ENCODE measurements at places on chromosomes 1 and 21.

GRCh38 chr21:23968008-23968407 is 1639.3 kb downstream of the MRPL39 start:
- no peak for DNase-seq

GRCh38 chr1:12065872-12066271 is 2.8 kb downstream of the TNFRSF8 start:
- no peak for DNase-seq

GRCh38 chr1:231603598-231604275 is 22.9 kb upstream of the DISC1 start:
- no peak for DNase-seq

- no peak for DNase-seq
These were observed 6.5 kb upstream of the FGGY start for GRCh38 chr1:59290193-59290949.

- no peak for DNase-seq
These were observed 14.3 kb downstream of the ADAMTSL4 start for GRCh38 chr1:150563340-150564038.

DNA sequence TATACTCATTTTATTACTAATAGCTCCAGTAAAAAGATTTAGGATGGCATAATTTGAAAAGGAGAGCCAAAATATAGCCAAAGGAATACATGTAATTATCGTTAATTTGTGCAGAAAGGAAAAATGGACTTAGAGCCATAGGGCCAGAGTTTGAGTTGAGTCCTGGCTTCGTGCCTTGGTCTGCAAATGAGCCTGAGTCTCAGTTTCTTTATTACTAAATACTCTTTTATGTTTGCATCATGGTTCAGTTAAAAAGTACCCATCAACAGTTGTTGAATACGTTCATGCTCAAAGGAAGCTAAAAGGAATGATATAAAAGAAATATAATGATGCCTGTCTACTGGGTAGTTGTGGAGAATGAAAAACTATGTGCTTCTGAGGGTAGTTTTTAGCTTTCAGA is 155.7 kb upstream of the FAM78B start:
- no peak for DNase-seq

DNA sequence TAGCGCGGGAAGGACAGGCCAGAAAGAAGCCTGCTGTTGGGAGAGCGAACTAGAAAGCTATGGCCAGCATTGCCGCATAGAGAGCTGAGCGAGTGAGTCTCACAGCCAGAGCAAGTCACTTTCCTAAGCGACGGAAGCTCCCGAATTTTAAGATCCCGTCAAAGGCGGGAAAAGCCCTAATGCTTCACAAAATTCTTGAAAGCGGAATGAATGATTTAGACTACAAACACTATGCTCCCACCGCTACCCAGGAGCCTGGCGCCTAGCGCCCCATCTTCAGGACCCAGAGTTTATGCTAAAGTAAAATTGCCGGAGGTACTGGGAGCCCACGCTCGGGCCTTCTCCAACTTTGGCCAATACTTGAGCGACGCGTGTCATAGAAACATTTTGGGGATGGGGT is 409.9 kb upstream of the ESRRG start:
- no peak for DNase-seq

DNA sequence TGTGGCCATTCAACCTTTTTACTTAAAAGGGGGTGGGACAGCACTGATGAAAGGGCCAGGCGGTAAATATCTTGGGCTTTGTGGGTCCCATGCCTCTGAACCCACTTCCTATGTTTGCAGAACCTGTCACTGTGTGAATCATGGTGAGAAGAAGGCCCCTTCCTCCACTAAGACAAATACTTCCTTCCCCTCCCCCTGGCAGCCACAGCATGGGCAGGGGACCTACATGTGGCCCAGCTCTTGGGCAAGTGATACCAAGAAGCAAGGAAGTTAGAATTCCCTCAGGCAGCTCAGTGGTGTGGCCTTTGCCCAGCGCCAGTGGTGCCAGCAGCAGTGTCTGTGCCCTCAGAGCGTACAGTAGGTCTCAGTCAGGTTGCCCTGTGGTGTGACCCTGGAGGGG is 168.6 kb downstream of the TRIM33 start:
- no peak for DNase-seq

- DNase-seq, result no peak
These were observed 314 bp downstream of the DPH5 start for GRCh38 chr1:101025283-101025656.

DNA sequence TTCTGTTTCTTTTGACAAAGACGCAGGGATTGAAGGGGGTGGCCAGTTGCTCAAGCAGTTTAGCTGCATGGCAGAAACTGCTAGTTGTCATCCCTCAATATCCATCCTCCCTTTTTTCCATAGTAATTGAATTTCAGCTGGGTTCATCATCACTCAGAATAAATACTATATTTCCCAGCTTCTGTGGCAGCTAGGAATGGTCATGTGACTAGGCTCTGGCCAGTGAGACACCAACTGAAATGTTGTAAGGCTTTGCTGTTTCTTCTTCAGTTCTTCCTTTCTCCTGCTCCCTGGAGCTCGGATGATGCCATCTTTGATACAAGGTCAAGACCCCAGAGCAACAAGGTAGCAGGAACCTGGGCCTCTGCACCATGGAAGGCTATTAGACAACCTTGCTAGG is 61.0 kb downstream of the TMCO4 start:
- DNase-seq, result no peak

DNA sequence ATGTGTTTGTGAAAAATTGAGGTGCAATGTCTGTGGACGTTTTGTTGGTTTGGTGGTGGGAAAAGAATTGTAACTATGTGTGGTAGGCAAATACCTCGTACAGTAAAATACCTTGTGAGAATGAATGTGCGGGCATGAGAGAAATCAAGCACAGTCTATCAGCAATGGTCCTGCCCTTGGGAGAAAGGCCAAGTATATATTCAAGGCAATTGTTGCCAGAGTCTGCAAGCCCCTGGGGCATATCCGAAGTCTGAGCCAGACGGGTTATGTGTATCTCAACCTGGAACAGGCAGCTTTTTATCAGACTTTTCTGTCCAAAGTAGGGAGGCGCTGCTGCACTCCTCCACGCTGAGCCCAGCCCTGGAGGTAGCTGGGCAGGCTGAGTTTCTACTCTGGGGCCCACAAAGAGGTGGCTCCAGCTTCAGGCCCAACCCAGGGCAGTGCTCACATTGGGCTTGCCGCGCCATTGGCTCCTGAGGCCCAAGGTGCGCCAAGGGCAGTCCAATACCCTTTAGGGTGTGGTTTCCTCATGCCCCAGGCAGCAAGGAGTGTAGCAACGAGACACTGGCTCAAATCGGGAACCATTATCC is 9.4 kb upstream of the GNL2 start:
- no peak for DNase-seq

DNA sequence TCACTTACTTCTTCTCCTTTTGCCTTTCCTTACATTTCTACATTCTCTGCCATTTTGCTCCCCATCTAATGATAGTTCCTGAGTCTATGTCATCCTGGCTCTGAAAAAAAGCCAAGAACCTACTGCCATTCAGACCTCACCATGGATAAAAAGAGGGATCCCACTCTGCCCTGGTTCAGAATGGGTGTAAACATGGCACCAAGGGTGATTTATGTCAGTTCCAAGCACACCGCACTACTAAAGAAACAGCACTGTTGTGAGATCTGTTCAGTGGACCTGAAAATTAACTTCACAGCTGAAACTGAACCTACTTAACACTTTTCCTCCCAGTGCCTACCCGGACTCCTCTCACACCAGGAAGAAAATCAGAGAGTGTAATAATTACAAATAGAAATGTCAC is 72.3 kb upstream of the NTPCR start:
- no peak for DNase-seq

- DNase-seq, result no peak
These were observed 69.7 kb downstream of the CD46 start for GRCh38 chr1:207821464-207822045.

DNA sequence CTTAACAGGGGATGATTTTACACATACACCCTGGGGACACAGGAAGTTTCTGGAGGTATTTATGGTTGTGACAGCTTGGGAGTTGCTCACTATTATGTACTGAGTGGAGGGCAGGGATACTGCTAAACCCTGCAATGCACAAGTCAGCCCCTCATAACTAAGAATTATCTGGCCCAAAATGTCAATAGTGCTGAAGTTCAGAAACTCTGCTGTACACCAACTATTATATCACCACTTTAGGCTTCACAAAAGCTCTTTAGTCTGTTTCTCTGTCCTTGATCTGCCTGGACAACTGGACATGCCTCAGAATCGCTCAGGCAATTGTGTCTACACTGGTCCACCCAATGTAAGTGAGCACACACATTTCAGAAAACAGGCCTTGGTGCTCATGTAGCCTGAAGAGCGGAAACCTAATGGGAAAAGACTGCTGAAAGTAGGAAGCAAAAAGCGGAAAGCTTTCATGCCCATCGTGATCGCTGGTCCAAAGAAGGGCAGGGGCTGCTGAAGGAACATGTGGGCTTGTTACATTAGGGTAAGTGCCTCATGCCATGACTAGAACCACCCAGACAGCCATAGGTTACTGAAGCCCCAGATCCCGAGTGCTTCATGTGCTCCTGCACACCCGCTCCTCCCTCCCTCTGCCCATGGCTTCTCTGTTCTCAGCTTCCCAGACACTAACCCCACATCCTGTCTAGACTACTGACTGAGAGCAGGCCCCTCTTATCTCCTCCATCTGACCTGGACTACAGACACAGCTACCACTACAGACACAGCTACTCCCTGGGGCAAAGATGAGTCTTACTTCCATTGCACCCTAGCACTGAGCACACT is 73.5 kb downstream of the LRIG2 start:
- DNase-seq, result no peak

- no peak for DNase-seq
These were observed 82.2 kb upstream of the GUCA2B start for GRCh38 chr1:42070996-42071395.

DNA sequence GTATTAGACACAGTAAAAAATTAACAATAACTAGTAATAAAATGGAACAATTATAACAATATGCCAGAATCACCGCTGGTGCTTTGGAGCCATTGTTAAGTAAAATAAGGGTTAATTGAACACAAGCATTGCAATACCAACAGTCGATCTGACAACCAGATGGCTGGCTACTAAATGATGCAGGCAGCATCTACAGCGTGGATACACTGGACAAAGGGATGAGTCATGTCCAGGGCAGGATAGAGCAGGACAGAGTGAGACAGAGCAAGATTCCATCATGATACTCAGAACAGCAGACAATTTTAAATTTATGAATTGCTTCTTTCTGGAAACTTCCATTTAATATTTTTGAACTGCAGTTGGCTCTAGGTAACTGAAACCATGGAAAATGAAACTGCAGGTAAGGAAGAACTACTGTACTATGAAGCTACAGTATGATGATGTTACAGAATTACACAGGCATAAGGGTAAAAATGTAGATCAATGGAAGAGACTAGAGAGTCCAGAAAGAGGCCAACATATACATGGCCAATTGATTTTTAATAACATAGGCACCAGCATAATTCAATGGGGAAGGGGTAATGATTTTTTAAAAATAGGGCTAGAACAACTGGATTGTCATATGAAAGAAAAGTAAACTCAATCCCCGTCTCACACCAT is 168.7 kb downstream of the RRAGC start:
- no peak for DNase-seq

DNA sequence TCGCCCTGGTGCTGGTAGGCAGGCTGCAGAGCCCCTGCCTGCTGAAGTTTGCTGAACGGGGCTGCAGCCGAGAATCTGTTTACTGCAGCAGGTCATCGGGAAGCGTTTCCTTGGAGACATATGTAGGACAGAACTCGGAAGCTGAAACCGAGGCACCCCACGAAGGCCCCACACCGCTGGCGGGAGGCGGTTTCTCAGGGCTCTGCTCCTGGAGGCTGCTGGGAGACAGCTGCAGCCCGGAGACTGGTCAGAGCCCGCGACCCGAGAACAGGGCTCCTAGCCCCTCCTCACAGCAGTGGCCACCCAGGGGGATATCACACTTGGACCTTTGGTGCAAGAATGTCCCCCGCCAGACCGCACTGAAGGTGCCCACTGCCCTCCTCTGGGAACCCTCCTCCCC is 12.7 kb upstream of the PLCH2 start:
- DNase-seq, result no peak

DNA sequence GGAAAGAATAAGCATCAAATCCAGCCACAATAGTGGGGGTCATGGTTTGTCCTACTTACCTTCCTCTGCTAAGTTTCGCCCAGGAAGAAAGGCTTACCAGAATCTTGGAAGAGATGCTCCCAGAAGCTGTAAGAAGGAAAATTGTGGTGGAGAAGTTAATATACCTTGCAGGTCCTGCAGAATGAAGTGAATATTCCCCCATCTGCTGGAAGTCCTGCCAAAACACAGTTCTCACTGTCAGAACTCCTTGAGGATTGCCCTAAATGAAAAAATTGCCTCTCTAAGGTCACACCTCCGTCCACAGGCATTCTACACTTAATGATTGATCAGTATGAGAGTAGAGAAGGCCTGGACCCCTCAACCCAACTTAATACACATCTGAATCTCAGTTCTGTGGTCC is 78.4 kb upstream of the RGS21 start:
- no peak for DNase-seq
